RPMI7951 (cell line): ENCODE measurements at places on chromosomes 6 and 20. TPM values are rescaled to one million over a fixed set of nuclear protein-coding genes. Genes with fewer than 3 reads are reported as not detected.

Gene COL20A1
- total RNA-seq = not detected in 2 replicates

Gene LY6G6F
- not detected in 2 replicates for total RNA-seq

Gene DLK2
- 0.60 and 1.5 TPM in 2 replicates for total RNA-seq

Gene ANKRD66
- not detected in 2 replicates for total RNA-seq

Gene ACOT8
- total RNA-seq = 102 and 119 TPM in 2 replicates

Gene MYO6
- total RNA-seq = 5.0 and 6.0 TPM in 2 replicates

Gene HLA-DRB1
- 4.7 and 5.5 TPM in 2 replicates for total RNA-seq
